Chondrocyte (in vitro differentiated cells): ENCODE measurements at places on chromosomes 7 and 10.
A peak's percentile ranks its signal among the peaks of the same experiment; 100 is the strongest.

- DNase-seq: no peak
Measured at GRCh38 chr10:48819783-48820182, 119.9 kb downstream of the LRRC18 start.

DNA sequence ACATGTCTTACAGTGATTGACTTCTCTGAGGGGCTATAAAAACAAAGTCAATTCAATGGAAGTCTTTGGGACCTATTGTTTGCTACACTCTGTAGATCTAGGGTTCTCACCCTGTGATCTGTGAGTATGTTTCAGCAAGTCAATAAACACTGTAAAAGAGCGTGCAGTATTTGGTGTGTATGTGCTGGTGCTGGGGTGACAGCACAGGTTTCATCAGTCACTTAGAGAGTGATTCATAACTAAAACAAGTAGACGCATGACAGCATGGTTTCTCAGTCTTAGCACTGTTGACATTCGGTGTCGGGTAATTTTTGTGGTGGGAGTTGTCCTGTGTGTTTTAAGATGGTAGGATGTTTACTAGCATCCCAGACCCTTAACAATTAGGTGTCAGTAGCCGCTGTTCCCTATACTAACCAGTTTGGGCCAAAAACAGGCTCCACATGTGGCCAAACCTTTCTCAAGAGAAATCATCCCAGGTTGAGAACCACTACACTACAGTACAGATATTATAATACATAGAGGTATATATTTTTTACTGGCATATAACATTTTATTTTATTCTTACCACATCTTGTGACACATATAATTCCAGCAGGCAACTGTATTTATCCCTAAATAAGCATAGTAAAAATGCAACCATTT lies 411.8 kb downstream of the ARL4A start:
- no peak for DNase-seq

DNA sequence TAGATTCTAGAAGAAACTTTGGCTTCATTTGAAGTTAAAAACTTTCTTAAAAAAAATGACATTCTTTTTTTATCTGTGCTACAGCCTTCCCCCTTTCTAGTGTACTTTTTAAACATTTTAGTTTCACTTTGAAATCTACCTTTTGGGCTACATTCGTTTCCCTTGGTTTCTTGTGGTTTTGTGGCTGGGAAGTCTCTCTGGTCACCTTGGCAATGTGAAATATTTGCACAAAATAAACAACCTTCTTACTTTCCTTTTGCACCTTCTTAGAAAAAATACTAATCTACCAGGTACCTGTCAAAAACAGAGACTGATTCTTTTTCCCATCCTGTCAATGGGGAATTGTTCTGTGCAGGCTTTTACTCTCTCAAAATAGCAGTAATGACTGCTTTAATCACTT lies 350.2 kb downstream of the GATA3 start:
- no peak for DNase-seq

GRCh38 chr7:151671514-151671913 lies 151.8 kb upstream of the RHEB start:
- no peak for DNase-seq

- DNase-seq: no peak
Measured at GRCh38 chr10:23694921-23695824, 256.3 kb downstream of the OTUD1 start.

DNA sequence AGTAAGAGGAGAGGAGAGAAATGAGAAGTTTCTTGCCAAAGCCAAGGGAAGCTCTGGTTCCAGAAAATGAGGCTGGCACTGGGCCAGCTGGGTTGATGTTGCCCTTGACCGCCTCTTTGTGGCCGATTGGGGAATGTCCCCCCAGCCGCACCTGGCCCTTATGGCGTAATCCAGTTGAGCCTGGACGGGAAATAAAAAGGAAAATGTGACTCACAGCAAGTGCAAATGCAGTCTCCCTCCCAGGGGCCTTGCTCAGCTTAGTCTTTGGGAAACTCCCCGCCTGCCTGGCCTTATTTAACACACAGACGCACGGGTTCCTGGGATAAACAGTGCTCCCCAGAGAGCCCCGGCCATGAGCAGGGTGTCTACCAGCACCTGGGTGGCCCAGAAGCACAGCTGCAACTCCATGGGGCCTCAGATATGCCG lies 174.8 kb downstream of the KIAA1217 start:
- no peak for DNase-seq

- no peak for DNase-seq
Measured at GRCh38 chr10:51031950-51032349, 42.3 kb upstream of the PRKG1 start.

DNA sequence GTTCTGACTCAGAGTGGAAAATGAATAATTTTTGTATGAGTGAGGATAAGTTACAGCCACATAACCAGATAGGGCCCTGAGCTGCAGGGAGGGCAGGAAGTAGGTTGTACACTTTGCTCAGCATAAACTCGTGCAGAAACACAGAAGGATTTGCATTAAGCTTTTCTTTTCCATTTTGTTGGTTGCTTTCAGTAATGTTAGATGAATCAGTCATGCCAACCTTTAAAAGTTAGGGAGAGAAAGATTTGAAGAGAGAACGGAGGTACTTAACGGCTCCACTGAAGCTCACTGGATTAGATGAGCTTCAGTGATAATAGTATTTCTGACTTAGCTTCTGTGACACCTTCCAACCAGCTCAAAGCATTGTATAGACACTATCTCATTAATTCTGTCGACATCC lies 348.1 kb downstream of the GATA3 start:
- DNase-seq: no peak

- DNase-seq: no peak
Measured at GRCh38 chr10:3652886-3653285, 132.1 kb downstream of the KLF6 start.

GRCh38 chr7:23410446-23411183 lies 59.7 kb downstream of the IGF2BP3 start:
- DNase-seq: no peak

DNA sequence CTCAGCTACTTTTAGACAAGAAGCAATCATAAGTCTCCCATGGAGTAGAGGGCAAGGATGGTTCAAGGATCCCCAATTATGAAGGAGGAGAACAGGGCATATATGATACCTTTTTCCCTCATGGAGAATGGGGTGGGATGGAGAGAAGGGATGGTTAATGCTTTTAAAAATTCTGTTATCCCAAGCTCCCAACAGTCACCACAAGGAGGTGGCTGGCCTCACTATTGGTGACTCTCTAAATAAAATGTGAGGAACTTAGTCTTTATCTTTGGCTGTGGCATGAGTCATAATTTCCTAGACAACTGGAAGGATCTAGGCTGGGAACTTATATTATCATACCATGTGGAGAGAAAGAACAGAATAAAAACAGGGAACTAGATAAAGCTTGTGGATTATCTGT lies 297.0 kb downstream of the PHTF2 start:
- DNase-seq: no peak

GRCh38 chr10:30974355-30974754 lies 57.3 kb downstream of the ZNF438 start:
- DNase-seq: no peak

DNA sequence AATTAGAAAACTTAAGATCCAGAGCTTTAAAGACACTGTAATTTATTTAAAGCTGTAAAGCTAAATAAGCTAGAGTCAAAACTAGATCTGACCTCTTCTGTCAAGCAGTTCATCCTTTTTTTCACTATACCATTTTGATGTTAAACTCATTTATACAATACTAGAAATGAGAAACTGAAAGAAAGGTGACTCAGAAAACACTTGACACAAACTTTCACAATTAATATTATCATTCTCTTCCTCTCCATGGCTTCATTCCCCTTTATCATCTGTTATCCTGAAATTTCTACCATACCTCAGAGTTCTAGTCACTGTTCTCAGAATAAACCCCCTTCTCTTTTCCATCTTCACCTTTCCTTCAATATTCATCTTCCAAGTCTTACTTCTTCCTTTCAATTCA lies 1.3 kb downstream of the FIGNL1 start:
- no peak for DNase-seq

GRCh38 chr7:138700857-138701536 lies at the start of gene SVOPL:
Gene SVOPL (minus strand): TSS chr7:138701362. CDS start chr7:138679045, 22,317 bp downstream.
- no peak for DNase-seq

DNA sequence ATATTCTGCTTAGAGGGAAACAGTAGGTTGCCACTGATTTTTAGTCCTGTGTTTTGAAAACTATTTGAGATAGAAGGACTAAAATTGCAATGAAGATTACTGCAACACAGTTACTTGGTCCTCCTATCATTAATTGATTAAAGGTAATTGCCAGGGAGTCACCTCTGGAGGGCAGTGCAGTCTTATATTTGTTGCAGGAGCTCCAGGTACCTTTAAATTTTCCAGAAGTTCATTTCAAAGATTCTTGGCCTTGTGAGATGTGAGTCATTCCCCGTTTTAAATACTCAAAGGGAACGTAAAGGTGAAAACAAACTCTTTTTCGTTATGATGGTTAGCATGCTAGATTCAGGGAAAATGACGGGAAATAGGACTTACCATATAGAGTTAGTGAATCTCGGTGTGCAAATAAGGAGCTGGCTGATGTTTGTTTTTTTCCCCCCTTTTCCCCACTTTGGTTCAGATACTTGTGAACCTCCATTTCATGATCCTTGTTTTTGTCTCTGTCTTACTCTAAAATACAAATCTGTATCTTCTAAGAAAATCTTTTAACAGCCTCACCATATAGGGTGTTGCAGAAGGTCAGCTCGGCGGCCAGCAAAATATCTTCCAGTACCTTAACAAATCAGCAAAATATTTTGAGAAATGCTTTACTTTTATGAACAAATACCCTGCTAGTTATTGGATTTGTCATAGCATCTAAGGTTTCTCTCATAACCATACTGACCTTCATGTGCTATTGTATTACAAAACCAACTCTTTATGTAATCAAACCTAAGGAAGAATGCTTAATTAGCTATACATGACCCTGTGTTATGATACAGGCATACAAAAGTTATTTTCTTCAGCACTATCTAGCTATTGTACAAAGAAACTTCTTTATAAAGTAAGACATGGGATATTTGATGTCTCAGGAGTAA lies 143.0 kb upstream of the HDAC9 start:
- no peak for DNase-seq

DNA sequence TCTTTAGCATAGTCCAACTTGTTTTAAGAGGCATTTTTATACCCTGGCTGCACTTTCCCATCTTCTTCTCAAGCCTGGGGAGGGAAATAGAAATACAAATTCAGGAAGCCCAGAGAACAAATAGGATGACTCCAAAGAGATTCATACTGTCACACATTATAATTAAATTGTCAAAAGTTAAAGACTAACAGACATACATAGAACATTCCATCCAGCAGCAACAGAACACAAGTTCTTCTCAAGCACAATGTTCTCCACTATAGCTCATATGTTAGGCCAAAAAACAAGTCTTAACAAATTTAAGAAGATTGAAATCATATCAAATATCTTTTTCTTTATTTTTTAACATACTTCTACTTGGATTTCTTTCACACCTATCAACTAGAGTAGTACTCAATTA lies 75.7 kb downstream of the ANKRD7 start:
- DNase-seq: no peak

DNA sequence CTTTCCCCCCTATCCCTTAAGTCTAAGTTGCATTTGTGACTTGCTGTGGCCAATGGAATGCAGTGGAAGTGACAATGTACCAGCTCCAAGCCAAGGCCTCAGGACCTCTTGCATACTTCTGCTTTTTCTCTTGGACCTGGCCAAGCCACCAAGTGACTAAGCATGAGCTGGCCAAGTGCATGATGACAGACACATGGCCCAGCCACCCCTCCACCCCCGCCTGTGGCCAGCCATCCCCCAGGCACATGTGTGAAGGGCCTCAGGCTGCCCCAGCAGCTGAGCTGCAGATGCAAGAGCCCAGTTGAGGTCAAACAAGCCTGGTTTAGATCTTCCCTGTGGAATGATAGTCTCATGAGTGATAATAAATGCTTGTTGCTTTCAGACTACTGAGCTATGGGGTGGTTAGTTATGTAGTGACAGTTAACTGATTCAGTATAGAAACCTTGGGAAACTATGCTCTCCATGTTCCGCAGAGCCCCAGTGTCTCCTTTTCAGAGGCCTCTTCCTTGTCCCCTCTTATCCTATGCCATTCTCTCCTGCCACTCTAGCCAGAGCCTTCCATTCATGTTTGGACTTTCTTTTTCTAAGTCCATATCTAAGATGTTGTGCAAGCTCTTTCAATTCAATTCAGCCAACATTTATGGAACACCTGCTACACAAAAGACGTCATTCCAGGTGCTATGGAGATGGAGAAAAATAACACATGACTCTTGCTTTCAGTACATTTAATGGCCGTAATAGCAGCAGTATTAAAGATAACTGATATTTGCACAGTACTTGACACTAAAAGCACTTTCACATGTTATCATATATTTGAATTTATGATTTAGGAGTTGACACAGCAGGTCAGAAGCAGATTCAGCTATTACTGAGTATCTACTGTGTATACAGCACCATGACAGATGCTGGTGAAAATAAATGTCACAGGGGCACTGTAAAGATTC lies 55.5 kb upstream of the LOXL4 start:
- no peak for DNase-seq

DNA sequence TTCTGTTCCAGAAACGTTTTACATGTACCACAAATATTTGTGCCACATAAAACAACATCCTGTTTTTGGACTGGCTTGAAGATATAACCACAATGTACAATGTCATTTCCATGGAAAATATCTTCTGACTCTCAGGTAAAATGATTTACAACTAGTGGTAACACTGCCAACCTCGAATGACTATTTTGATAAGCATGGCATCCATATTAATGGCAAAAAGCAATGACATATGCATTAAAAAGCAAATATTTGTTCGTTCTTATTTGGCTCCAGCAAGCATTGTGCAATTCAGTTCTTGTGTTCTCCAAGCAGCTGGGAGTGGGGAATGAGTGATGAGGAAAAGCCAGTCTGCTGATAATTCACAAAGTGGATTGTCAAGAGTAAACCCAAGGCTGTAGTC lies 289.0 kb downstream of the PLXDC2 start:
- DNase-seq: no peak

- DNase-seq: peak; percentile 20
Measured at GRCh38 chr7:47678641-47679380, 96.9 kb upstream of the TNS3 start.

DNA sequence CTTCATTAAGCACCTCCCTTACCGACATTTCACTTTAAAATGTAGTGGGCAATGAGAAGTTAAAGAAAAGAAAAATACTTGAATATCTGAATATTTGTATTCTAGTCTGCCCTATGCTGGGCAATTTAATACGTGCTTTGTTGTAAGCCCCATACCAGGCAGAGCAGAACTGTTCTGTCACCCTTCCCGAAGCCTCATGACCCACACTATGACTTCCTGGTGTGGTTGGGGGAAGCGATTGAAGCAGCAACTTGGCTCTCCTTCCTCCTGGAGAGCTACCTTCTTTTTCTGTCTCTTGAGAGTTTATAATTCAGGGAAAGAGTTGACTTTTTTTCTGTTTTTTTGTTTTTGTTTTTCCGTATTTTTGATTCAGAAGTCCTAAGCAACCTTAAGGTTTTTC lies 243.7 kb downstream of the INHBA start:
- no peak for DNase-seq
